ENCODE measurements at places on chromosomes 1 and 21. TPM values are rescaled to one million over a fixed set of nuclear protein-coding genes. Genes with fewer than 3 reads are reported as not detected.

GRCh38 chr1:145846201-145846612, 777 bp downstream of the NUDT17 start:
- no peak for DNase-seq

GRCh38 chr21:42650441-42651421, 2.7 kb upstream of the PDE9A start:
- no peak for DNase-seq

DNA sequence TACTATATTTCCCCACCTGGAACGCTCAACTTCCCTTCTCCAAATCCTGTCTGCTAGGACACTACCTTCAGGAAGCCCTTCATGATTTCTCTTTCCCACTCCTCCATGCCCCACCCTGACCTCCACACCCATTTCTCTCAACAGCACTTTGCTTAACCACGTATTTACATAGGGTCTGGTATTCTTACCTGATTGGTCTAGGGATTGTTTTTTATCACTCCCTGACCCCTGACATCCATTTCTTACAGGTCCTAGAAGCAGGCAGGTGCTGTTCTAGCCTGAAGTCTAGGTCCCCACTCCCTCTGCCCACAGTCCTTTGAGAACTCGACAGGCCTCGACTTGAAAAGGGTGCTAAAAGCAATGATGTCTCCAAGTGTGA, 47.5 kb downstream of the DMAP1 start:
- no peak for DNase-seq

- no peak for DNase-seq
Measured at GRCh38 chr1:47914218-47914938, 82.8 kb downstream of the TRABD2B start.

DNA sequence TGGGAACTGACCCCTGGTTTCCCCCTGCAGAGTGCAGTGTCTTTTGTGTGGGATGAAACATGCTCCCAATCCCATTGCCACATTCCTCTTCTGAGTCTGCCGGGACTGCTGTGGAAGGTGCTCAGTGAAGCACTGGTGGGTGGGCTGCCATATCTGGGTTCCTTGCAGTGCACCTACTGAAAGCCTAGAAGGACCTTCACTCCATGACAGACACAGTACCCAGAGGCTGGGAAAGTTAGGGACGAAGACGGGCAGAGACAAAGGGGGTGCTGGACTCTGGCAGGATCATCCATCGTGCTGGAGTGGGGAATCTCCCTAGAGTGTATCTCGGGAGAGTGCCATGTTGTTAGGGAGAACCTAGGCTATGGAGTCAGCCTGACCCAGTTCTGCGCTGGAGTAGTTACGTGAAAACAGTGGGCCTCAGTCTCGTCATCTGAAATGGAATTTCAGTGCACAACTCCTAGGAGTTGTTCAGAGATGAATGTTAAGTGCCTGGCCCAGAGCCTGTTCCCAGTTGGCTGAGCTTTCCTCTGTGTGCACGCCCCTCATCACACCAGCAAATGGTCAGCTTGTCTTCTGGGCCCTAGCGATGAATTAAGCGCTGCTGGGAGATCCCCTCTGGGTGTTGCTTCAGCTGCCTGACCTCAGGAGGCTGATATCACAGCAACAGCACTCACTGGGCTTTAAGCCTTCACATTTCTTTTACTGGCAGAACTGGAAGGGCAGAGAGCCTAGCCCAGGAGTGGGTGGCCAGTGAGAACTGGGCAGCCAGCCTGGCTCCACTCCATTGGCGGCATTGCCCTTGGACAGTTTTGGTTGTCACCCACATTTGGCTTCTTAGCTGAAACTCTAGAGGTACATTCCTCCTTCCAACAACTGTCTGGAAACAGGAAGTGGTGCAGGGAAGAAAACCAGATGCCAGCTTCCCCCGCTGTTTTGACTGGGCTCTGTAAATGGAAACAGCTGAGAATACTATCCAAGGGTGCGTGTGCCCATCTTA, 479.8 kb upstream of the VAMP3 start:
- no peak for DNase-seq

DNA sequence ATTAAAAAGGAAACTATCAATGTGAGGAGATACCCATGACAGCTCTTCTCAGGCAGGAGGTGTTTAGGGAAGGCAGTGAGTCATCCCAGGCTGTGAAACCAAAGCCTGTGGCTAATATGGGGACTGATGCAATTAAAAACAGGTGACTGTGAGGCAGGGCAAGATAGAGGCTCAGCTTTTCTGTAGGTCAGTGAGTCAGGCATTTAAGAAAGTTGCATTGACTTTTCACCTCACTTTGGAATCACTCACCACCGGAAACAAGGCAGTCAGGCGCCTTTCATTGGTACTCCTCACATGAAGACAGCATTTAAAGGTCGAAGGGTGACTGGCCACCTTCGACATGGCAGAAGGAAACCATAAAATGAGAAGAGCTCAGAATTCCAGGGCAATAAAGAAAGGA, 54.5 kb downstream of the PAPPA2 start:
- DNase-seq = no peak

GRCh38 chr1:231571904-231572303, 43.4 kb downstream of the TSNAX start:
- DNase-seq = no peak

GRCh38 chr1:6467744-6468688, 2.0 kb upstream of the TNFRSF25 start:
- no peak for DNase-seq

- DNase-seq = no peak
Measured at GRCh38 chr1:109866071-109866470, 44.6 kb upstream of the CSF1 start.

The HSPB7 gene
- total RNA-seq = not detected

The SLC22A15 gene
- total RNA-seq = 5.0 TPM
